ENCODE measurements at places on chromosomes 1 and 21.

GRCh38 chr1:172239901-172240300, 180.6 kb upstream of the C1orf105 start:
- no peak for DNase-seq

- DNase-seq, result no peak
Observed at GRCh38 chr1:9243066-9243739, 8.6 kb downstream of the H6PD start.

GRCh38 chr21:35363458-35363857, 314.4 kb upstream of the RUNX1 start:
- DNase-seq, result no peak

- no peak for DNase-seq
Observed at GRCh38 chr1:92563457-92564216, 76.9 kb upstream of the GFI1 start.

DNA sequence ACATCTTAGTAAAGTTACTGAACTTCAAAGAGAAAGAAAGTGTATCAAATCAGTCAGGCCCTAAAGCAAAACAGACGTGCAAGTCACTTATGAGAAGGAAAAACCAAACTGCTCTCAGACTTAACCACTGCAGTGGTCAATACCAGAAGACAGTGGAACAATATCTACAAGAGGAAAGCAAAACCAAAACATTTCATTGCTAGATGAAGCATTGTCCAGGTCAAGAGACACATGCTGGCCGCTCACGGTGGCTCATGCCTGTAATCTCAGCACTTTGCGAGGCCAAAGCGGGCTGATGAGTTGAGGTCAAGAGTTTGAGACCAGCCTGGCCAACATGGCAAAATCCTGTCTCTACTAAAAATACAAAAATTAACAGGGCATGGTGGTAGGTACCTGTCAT, 82.0 kb upstream of the MROH9 start:
- no peak for DNase-seq

DNA sequence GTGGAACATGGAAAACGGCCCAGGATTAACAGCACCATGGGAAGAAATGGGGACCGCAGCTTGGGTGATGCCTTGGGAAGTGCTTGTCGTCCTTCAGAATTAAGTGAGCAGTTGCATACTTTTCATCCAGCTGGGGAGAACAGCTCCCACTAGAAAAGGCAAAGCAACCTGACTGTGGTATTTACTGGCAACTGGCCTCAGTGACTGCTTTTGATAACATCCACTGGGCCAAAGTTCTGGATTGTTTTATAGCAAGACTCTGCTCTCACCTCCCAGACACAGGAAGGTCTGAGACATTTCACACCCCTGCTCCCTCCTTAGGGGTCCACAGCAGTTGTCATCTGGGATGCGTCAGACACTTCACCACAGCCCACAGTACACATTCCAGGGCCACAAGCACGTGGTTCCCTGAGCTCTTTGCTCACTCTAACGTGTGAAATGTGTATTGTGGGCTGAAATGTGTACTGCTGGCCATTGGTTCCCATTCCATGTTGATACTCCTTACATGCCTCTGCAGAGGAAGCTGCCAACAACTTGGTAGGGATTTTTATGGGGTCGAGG, 6.6 kb downstream of the PAPPA2 start:
- DNase-seq, result no peak

- DNase-seq, result peak; percentile 90
Observed at GRCh38 chr1:10939654-10940450, 72.6 kb upstream of the TARDBP start.

DNA sequence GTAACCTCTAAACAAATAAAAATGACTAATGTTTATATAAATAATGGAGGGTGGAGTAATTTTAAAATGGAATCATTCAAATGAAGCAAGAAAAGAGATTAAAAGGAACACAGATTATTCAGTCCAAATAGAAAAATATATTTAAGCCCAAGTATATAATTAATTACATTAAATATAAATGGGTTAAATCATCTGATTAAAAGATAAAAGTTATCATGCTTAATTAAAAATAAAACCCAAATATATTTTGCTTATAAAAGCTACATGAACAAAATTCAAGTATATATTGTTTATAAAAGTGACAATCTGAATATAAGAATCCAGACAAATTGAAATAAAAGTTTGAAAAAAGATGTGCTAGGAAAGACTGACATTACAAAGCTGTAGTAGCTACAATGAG, 63.9 kb upstream of the ACTRT2 start:
- DNase-seq, result no peak

GRCh38 chr1:221439747-221440501, 302.0 kb downstream of the DUSP10 start:
- no peak for DNase-seq

DNA sequence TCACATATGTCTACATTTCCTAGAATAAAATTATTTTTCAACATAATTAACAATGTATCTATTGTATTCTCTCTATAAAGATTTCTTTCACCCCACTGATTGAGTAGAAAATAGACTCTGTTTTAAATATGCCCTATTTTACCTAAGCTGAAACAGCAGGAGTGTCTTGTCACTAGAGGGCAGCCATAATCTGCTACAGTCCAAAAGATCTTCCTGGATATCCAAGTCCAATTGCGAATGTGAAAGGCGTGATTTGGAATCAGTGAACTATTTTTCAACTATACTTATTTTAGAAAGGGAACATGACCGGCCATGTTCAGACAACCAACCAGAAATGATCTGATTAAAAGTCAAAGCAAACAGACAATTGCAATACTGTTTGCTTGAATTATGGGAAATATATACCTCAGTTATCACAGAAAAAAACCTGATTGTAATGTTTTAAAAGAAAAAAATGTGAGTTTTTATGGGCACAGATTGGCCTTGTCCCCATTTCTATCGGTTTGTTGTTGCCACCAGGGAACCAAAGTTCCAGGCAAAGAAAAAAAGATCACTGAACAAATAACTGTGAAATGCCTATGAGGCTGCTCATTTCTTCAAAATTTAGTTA, 1211.0 kb upstream of the ADGRL4 start:
- DNase-seq, result no peak

DNA sequence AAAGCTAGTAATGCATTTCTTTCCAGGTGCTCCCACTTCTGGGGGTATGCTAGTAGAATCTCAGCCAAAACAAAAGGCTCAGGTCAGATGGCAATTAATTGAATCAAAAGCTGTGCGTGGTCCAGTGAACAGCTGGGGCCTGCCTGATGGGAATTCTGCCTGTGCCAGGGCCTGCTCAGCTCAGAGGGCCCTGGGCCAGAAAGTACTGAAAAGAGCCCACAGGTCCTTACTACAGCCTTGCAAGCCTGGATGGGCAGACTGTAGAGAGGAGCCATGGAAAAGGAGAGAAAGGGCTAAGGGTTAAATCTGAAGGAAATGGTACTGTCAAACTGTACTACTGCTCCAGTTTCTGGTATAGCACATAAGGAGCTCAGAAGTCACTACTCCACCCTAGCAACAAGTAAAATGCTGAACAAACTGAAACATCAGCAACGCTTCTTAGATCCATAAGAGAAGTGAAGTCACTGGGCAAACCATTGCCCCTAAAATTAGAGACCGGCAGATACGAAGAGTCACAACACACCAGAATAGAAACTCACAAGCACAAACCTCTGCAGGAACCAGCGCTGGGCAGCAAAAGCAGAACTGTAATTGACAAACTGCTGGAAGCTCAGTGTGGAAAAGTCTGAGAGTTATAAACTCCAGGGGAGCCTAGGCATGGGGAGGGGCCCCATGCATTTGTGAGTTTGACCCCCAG, 121.1 kb upstream of the SYT6 start:
- no peak for DNase-seq

- DNase-seq, result no peak
Observed at GRCh38 chr1:185971688-185972087, 237.5 kb downstream of the HMCN1 start.

DNA sequence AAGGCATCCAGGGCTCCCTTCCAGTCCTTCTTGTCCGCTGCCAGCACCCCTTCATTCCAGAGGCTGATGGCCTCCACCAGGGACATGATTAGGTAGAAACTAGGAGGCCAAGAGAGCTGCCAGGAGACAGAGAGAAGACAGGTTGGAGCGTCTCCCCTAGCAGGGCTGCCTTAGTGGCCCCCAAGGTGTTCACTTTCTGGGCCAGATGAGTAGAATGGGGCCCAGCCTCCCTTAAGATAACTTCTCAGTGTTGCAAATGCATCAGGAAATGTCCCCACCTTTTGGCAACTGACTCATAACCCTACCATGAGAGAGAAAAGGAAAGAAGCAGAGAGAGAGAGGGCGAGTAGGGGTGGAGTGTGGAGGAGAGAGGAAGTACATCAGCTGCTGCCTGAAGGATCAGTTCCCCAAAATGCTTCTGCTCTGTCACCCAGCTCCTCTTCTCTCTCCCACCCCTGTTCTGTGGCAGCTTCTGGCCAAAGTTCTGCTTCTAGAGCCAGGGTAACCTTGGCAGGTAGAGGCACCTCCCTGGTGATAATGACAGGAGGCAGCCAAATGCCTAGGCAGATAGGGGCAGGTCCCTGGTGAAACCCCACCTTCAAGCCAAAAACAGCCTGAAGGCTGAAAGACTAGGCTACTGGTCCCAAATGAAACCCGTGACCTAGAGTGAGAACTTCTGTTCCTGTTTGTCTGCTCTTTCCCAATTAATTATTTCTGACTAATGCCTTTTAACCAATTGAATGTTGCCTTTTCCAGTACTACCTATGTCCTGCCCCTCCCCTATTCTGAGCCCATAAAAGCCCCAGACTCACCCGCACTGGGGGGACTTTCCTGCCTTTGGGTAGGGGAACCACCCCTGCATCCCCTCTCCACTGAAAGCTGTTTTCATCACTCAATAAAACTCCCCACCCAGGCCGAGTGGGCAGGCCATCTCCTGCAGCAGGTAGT, at the start of gene NCF2:
Gene NCF2, minus strand, starts transcription at position 216 of the 948 bp plus-strand sequence. Its CDS starts 130 bp downstream, at position 86.
- peak; percentile 93 for DNase-seq

- no peak for DNase-seq
Observed at GRCh38 chr21:22743085-22743484, 1744.9 kb downstream of the NCAM2 start.

- DNase-seq, result no peak
Observed at GRCh38 chr1:5966543-5967205, 25.6 kb downstream of the NPHP4 start.

DNA sequence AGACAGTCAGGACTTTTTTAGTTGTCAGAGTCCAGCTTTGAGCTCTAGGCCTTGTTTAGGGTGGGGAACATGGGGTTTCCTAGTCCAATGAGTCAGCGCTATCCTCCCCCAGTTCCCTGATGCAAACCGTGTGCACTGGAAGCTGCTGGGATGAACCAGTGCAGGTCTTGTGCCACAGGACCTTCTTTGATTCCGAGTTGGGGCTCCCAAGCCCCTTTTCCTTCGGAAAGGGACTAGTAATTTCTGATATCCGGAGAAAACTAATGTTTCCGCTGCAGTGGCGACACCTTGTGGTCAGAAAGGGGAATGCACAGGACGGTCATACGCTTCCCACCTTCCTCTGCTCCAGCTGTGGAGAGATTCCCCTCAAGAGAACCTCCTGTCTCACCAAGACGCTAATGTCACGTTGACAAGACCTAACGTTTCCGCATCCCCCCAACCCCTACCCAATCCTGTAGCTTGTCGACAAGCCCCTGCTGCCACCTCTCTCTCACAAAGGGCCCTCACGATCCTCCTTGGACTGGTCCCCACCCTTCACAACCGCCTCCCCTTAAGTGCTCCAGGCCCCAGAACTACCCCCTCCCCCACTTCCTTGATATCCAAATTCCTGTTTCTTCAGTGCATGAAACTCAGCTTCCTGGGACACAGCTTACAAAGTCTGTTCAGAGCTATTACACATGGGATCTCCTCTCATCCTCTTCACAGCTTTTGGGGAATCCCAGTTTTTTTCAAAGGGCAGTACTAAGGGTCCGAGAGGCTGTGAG, 30.9 kb downstream of the GPA33 start:
- peak; percentile 78 for DNase-seq

DNA sequence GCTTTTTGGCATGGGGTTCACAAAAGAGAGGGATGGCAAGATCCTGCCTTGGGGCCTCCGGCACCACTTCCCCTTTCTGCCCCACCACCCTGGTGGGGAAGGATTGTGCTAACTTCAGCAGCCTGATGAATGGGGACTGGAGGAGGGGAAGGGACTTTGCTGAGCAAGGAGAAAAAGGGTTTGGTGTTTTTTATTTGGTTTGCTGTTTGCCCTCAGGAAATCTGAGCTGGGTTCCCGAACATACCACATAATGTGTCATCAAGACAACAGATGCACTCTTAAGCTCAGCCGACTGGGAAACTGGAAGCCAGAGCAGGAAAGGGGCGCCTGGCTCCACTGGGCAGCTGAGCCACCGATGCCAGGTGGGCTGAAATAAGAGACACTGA, 19.8 kb downstream of the OLFML2B start:
- DNase-seq, result peak; percentile 97

DNA sequence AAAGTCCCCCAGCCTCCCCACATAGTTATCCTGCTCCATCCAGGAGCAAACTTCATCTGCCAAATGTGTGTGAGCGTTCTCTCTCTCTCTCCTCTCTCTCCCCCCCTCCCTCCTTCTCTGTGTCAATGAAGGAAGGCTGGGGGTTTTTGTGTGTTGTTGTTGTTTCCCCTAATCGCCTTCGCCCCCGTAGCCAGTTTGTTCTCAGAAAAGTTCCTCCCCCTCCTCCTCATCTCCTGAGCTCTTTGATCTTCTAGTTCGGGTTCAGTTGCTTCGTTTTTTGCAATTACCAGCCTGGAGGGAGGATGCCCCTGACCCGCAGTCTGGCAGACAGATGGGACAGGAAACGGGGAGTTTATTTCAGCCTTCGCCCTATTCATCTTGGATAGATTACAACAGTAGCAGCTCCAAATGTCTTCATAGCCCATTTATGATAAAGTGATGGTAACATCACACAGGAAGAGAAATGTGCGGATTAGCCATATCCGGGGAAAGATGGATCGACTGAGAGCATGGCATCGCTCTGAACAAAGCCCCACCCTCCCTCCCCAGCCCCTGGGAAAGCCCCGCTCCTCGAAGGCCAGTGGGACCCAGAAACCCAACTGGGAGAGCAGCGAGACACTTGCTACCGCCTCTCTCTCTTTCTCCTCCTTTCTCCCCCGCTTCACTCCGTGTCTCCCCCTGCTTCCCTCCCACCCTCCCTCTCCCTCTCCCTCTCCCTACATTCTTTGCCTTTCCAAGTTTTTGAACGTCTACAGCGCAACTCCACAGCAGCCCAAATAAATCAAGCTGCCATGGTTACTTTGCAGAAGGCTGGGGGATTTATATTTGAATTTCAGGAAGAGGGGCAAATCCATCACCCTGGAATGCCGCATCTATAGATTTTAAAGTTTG, 139.7 kb upstream of the ARHGEF16 start:
- no peak for DNase-seq

All from RPMI8226 (cell line).